MCF 10A (cell line): ENCODE measurements at places on chromosomes 7 and 10. TPM values are rescaled to one million over a fixed set of nuclear protein-coding genes. Genes with fewer than 3 reads are reported as not detected.
A peak's percentile ranks its signal among the peaks of the same experiment; 100 is the strongest.

- DNase-seq: no peak
Measured at GRCh38 chr10:80373502-80373901, 16.9 kb downstream of the DYDC2 start.

- peak; percentile 94 for DNase-seq
Measured at GRCh38 chr10:34528320-34528719, 286.8 kb downstream of the PARD3 start.

- peak; percentile 95 for DNase-seq
Measured at GRCh38 chr7:123797673-123798531, 47.1 kb upstream of the HYAL4 start.

GRCh38 chr10:63129888-63130287 is 3.2 kb upstream of the NRBF2 start:
- DNase-seq: no peak

- no peak for DNase-seq
Measured at GRCh38 chr7:21656796-21657195, 114.0 kb downstream of the DNAH11 start.

DNA sequence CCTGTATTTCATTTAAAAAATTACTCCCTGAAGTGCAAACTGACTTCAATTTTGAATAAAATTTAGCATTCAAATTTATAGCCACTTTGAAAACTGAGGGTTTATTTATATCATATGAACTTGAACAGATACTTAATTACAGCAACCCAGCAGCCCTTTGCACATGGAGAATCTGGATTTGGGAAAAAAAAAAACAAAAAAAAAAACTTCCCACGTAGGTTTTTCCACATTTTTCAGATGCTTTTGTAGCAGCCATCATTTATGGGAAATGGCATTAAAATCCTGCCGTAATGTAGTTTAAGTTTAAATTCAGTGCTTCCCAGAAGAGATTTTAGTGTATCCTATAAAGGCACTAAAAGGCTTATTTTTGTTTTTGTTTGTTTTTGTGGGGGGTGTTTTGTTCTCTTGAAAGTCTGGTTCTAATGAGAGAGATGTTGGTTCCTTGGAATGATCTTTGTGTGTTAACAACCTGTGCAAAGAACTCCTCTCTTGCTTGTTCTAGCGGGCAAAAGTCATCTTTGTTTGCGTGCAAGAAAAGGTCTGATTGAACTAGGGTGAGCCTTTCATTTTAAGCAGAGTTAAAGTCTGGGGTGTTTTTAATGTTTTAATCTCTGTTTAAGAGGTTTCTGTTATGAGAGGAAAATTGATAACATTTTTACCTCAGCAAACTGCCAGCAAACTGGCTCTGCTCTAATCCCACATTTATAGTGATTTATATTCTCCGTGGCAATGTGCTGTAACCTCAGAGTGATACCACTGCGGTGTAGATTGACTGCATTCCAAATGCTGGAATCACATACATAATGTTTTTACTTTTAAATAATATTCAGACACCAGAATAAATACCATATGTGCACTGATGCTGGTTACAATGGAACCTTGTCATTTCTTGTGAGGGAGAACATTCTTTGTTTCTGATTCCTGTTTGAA is 105.5 kb downstream of the WNT2 start:
- no peak for DNase-seq

GRCh38 chr10:43375401-43376020 is 4.1 kb downstream of the FXYD4 start:
- no peak for DNase-seq

DNA sequence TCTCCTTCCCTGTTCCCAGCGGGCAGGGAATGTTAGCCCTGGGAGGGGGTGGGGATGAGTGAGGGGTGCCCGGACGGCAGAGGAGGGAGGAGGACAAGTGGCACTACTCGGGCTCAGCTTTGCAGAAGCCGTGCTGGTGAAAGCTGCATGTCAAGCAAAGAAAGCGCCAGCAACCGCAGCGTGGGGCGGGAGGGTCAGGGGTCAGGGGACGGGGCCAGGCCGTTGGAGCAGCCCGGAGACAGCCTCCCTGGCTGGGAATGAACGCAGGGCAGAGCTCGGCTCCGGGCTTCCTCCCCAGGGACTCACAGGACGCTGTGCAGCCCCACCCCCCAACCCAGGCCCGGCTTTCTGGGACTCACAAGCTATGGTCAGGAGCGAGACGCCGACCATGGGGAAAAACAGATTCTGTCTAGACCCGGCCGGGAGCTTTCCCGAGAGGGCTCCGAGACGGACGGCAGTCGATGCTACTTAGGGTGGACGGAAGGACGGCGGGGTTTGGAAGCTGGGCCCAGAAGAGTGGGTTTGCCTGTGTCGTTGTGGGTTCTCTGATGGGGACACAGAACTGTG is 113.4 kb downstream of the VIPR2 start:
- DNase-seq: no peak

- DNase-seq: peak; percentile 27
Measured at GRCh38 chr10:97355571-97355975, 21.0 kb upstream of the FRAT2 start.

GRCh38 chr7:42730586-42730985 is 181.3 kb downstream of the C7orf25 start:
- no peak for DNase-seq

DNA sequence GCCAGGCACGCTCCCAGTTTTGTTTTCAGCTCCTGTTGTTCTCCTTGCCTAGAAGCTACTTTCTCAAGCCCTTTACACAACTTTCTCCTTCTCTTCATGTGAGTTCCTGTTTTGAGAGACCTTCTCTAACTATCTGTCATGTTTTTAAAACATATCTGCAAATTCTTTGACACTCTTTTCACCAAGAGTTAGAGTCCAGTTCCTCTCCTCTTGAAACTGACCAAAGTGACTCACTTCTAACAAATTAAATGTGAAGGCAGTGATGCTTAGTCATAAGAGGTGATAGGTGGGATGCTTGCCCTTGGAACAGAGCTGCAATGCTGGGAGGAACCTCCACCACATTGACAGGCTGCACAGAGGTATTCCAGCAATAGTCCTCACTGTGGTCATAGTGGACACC is 25.3 kb downstream of the ZSCAN25 start:
- DNase-seq: no peak

- no peak for DNase-seq
Measured at GRCh38 chr7:157549612-157550299, 213.0 kb downstream of the DNAJB6 start.

GRCh38 chr7:41451826-41452225 is 251.1 kb downstream of the INHBA start:
- DNase-seq: peak; percentile 11

DNA sequence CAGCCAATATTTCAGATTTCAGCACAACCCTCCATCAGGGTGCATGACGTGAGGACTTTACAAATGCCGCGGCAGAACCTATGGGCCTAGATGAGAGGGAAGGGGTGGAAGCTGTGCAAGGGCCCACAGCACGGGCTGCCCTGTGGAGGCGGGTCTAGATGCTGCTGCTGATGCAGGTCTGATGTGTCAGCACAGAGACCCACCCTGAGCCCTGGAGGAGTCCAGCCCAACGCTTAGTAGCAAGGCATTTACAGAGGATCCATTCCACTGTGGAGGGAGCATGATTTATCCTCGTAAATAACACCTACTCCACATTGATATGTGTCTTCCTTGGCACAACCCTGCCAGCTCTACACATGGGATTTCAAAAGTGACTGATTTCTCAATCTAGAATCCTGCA is 48.5 kb downstream of the MYL10 start:
- no peak for DNase-seq

Gene HOXA2
- total RNA-seq: 1.2 and 1.4 TPM in 2 replicates

Gene ANKRD30A
- total RNA-seq: not detected in 2 replicates

Gene SMKR1
- 12.4 and 17.1 TPM in 2 replicates for total RNA-seq

Gene FAM131B
- total RNA-seq: 0.19 and 0.25 TPM in 2 replicates

Gene ZNF488
- 0.12 TPM in 2 replicates for total RNA-seq

Gene SEMA3A
- 1.5 and 3.2 TPM in 2 replicates for total RNA-seq
